NCI-H1092 treated with DMSO at 0.1 percent for 48 hours (cell line): ENCODE measurements at places on chromosomes 5 and 9.
A peak's percentile ranks its signal among the peaks of the same experiment; 100 is the strongest.

DNA sequence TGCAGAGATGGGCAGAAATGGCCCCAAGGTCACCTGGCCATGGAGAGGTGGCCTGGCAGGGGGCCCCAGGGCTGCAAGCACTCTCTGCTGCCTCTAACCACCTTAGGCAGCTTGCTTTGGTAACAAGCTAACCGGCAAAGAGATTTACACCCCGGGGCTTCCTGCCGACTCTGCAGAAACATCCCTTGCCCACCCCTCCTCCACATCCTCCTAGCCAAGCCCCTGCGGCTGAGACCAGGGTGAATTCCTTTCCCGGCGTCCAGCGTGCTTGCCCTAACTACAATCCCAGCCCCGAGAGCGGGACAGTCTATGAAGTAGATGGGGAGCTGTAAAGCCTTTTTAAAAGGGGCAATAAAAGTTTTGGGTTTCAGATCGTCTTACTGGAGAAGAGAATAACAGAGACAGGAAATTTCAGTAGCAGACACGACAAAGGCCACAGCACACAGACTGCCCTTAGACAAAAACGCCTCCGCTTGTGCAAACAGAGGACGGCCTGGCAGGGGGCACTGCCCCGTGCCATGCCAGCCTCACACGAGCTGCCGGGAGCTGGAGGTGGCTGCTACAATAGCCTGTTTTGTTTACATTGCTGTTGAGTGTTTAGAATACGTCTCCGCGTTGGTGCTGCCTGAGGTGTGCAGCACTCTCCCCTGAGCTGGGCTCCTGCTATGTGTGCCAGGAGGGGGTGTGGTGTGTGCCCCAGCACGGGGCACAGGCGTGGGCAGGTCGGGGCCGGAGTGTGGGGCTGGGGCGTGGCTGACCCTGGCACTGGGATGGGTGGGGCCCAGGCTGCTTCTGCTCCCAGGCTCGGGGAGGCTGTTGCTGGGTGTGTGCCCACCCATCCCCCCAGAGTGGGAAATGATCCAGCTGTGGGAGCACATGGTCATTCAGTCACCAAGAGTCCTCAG lies 15.3 kb downstream of the MYMK start:
- peak; percentile 96 for DNase-seq

DNA sequence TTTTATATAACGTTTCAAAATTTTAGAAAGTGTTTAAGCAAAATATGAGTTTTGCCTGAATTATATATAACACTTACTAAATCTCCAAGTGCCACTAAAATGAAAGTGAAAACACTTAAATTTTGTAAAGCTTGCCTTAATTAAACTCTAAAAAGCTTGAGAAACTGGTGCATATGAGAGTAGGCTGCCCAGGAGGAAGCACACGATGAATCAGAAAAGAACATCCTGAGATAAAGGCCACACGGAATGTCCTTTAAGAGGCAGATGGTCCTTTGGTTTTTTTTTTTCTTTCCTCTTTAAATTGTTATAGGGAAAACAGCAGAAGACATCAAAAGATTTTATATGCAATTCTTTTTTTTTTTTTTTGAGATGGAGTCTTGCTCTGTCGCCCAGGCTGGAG lies 60.3 kb downstream of the HABP4 start:
- no peak for DNase-seq

DNA sequence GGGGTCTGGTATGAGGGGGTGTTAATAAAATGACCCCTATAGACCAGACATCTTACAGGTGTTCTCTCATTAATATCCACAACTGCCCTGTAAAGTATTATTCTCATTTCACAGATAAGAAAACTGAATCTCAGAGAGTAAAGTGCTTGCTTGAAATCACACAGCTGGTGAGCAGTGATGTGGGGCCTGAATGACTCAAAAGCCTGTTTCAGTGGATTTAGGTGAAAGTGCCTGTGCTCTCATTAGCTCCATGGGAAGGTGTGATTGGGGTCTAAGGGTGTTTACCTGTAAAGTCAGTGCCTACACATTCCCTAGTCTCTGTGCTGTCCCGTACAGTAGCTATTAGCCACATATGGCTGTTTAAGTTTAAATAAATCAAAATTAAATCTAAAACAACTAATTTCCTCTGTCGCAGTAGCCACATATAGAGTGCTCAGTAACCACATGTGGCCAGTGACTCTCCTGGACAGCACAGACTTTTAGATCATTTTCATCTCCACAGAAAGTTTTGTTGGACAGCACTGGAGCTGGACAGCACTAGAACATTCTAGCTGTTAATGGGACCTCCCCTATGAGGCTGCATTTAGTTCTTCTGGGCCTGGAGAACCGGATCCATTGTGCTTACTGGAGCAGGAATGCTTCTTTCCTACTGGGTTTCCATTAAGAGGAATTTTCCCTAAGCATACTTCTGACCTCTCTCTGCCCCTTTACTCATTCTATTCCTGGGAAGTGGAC lies 52.5 kb upstream of the SEMA6A start:
- no peak for DNase-seq

DNA sequence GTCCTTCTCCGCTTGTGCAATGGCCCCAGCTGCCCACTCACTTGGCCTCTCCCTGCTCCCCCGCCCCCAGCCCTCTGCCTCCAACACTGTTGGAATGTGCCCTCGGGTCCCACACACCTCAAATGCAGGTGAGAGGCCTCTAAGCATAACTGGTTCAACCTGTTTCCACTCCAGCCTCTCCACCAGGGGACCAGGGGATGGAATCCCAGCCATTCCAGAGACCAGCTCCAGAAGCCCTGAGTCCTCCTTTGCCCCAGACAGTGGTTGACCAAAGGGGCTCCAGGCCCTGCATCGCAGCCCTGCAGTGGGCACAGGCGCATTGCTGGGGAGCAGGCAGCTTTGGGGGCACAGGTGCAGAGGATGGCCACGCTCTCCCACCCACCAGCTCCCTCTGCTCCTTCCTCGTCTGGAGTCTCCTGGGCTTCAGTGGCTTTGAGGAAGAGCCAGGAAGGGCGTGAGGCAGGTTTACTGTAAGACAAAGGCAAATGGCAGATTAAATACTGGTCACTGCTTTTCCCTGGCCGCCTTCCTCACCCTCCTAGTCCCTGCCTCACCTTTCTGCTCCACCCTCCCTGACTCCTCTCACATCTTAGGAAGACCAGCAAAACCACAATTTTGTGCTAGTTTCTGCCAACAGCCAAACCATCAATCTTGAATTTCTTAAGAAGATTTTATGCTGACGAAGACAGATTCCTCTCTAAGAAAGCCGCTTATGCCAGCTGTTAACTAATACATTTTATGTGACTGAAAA lies 29.1 kb upstream of the IRX2 start:
- no peak for DNase-seq

- no peak for DNase-seq
Observed at GRCh38 chr5:29719171-29719570, 1474.3 kb upstream of the CDH6 start.

- no peak for DNase-seq
Observed at GRCh38 chr9:69831611-69832010, 11.0 kb downstream of the CFAP95 start.
